ENCODE measurements at places on chromosomes 1 and 21. TPM values are rescaled to one million over a fixed set of nuclear protein-coding genes. Genes with fewer than 3 reads are reported as not detected.

The BMP8B gene
- total RNA-seq = not detected

The PDZK1 gene
- not detected for total RNA-seq

The MYOG gene
- total RNA-seq = 0.18 TPM

The CELA2A gene
- total RNA-seq = not detected

The CRABP2 gene
- 900 TPM for total RNA-seq

The IPO13 gene
- 26.2 TPM for total RNA-seq

The CYP4A11 gene
- total RNA-seq = not detected

The KRTAP12-2 gene
- total RNA-seq = not detected

The GPR37L1 gene
- not detected for total RNA-seq

The CFHR2 gene
- total RNA-seq = not detected

The TRIM67 gene
- total RNA-seq = not detected

The LAX1 gene
- total RNA-seq = not detected

The SAMD11 gene
- 90.7 TPM for total RNA-seq

The WNT2B gene
- 1.2 TPM for total RNA-seq

The SV2A gene
- total RNA-seq = 21.9 TPM

The C1orf94 gene
- not detected for total RNA-seq

The MCOLN3 gene
- 0.36 TPM for total RNA-seq

The PTGFRN gene
- total RNA-seq = 72.4 TPM

The LIN28A gene
- 7.2 TPM for total RNA-seq

The DNALI1 gene
- 28.7 TPM for total RNA-seq

The BRINP3 gene
- 6.3 TPM for total RNA-seq

The SYT6 gene
- total RNA-seq = not detected
